ENCODE measurements at places on chromosomes 13 and 19. TPM values are rescaled to one million over a fixed set of nuclear protein-coding genes. Genes with fewer than 3 reads are reported as not detected.

KIRREL2 gene
- 3.0 TPM for total RNA-seq

PNMA8B gene
- total RNA-seq = 0.22 TPM

ODAD3 gene
- total RNA-seq = not detected

HSD17B14 gene
- total RNA-seq = 2.6 TPM

PIBF1 gene
- total RNA-seq = 25.5 TPM

ANGPTL8 gene
- total RNA-seq = not detected

PEX11G gene
- 1.3 TPM for total RNA-seq

ZIM2 gene
- not detected for total RNA-seq

COL4A2 gene
- total RNA-seq = not detected

SKA3 gene
- total RNA-seq = 26.1 TPM

CCDC8 gene
- total RNA-seq = not detected

TEX101 gene
- not detected for total RNA-seq

KLK8 gene
- not detected for total RNA-seq

SIGLEC5 gene
- not detected for total RNA-seq

SBK2 gene
- total RNA-seq = not detected

RXFP2 gene
- not detected for total RNA-seq

Measured in activated naive CD8-positive, alpha-beta T cell treated with anti-CD3 and anti-CD28 coated beads, Interleukin-2, amount 10 ng/mL, durations not matched to agents 7 days and 5 days (primary cell).